Activated CD8-positive, alpha-beta memory T cell treated with anti-CD3 and anti-CD28 coated beads for 48 hours (primary cell): ENCODE measurements at places on chromosomes 4 and X.

DNA sequence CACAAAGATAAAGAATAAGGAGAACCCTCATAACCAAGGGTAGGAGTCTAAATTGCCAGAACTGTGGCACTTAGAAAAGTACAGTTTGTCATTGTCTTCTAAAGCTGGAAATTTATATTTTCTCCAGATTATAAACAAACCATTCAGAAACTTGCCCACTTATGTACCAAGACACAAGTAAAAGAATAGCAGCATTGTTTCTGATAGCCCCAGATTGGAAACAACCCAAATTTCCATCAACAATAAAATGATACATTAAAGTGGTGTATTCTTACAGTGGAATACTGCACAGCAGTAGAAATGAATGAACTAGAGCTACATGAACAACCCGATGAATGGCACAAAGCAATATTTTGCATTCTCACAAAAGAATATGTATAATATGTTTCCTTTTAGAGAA lies 63.1 kb upstream of the PDHA1 start:
- DNase-seq: no peak

GRCh38 chr4:76950956-76951671 lies 1.6 kb downstream of the SEPTIN11 start:
- DNase-seq: no peak

GRCh38 chrX:74421740-74422352 lies 553 bp downstream of the SLC16A2 start:
- DNase-seq: no peak

DNA sequence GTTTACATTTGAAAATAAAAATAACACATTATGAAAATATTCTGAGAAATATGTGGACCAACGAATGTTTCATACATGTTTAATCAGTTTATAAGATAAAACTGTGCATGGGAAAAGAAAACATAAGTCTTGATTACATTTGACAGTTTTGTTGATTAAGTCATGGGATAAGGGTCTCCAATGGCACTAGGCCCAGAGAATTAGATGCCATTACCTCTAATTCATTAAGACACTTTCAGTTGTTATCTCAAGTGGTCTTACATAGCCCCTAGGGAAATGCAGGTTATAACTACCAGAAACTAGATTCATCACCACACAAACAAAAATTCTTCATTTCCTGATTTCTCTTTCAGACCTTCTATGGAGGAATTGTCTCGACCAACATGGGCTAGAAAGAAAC lies 300.8 kb downstream of the PCDH7 start:
- no peak for DNase-seq

- DNase-seq: no peak
These were observed 580 bp upstream of the PLS3 start for GRCh38 chrX:115560211-115560977.

- no peak for DNase-seq
These were observed 19.9 kb downstream of the GPKOW start for GRCh38 chrX:49103637-49104036.

- DNase-seq: no peak
These were observed 161.3 kb upstream of the USP38 start for GRCh38 chr4:143023239-143023918.

DNA sequence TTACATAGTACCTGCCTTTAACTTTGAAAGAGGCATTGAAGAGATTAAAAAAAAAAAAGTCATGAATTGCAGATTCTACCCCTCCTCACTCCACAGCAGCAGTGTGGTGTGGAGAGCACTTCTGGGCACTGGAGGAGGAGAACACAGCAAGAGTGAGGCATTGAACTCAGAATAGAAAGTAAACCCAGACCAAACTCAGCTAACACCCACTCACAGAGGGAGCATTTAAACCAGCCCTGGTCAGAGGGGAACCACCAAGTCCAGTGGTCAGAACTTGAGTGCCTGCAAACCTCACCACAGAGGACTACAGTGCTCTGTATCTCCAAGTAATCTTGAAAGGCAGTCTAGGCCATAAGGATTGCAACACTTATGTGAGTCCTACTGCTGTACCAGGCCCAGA lies 15.6 kb upstream of the UGT2A1 start:
- no peak for DNase-seq

DNA sequence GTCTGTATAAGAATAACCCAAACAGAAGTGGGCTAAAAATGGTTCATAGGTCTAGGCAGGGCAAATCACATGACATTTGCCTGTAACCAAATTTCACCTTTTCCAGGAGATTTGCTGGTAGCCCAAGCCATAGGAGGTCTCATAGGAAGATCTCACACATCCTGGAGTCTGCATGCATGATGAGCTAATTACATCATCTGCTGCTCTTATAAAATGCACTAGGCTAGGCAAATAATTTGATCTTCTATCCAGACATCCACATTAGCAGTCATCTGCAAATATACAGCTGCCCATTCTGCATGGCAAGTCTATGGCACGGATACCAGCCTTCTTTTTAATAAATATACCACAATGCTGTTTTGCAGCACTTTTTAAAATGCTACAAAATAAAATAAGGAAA lies 87.2 kb downstream of the MAPK10 start:
- no peak for DNase-seq

GRCh38 chrX:11611161-11611560 lies 54.6 kb downstream of the ARHGAP6 start:
- DNase-seq: no peak

GRCh38 chr4:13166214-13166613 lies 317.9 kb downstream of the RAB28 start:
- DNase-seq: no peak

GRCh38 chr4:108203377-108203776 lies 34.6 kb upstream of the LEF1 start:
- DNase-seq: no peak

GRCh38 chr4:166501941-166502382 lies 628.9 kb downstream of the TLL1 start:
- DNase-seq: no peak

DNA sequence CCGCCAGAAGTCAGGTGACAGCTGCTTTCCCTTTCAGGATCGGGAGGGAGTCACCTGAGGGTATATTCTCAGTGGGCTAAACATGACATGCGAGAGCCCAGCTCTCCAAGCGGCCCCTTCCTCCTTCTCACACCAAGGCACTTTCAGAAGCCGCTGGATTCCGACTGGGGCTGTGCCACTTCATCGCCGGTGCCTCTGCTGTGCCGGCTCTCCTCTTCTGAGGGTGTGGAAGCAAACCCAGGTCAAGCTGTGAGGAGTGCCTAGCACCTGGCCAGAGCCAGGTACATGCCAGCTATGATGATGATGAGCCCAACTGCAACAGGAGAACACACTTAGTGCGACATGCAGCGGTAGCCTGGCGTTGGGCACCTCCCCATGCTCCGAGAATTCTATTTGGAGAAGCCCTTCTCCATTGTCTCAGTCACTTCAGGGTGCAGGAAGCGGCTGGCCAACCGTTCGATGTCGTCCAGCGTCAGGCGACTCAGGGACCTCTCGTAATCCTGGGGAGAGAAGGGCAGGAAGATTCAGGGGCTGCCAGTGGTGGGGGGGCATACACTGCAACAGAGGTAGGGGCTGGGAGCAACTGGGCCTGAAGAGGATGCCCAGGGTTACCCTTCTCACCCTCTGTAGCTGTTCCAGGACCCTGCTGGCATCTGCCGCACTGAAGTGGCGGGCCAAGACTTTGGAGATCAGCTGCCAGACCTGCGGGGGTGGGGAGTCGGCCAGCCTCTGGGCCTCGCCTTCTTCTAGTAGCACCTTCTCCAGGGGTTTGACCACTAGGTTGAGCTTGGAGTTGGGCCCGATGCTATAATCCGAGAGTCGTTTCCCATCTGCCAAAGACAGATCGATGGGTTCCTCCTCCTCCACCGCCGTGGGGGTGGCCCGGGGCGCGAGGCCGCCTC lies 1.0 kb downstream of the UBL4A start:
- DNase-seq: no peak

DNA sequence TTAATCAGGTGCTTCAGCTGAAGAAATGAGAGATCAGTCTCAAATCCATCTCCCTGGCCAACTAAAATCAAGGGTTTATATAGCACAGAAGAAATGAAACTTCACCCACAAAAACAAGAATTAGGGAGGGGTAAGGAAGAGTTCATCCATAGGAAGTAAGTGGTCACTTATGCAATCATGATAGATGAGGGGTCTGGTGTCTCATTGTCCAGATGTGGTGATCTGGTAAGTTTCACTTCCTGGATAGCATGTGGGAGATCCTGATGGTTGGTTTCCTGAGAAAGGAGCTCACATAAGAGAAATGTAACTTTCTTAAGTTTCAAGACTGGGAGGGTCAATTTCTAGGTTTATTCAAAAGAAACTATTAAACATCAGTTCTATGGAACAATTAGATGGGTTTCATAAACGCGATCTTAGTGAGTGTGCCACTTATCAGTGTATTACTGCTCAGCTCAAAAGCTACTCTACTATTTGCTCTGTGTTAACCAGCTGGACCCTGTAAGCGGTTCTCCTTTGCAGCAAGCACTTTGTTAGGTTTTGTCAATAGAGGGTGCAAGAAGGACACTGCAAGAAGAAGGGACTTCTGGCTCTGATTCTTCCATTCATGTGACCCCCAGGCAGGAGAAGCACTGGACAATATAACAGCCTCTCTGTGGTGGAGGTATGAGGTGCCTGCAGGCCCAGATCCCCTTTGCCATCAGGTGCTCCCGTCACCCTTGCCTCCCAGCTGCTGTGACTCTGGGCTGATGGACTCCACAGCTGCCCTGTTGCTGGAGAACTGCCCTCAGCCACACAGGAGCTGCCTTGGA lies 35.4 kb upstream of the HPSE start:
- no peak for DNase-seq

- no peak for DNase-seq
These were observed 139.1 kb downstream of the COL4A6 start for GRCh38 chrX:108299101-108299591.

DNA sequence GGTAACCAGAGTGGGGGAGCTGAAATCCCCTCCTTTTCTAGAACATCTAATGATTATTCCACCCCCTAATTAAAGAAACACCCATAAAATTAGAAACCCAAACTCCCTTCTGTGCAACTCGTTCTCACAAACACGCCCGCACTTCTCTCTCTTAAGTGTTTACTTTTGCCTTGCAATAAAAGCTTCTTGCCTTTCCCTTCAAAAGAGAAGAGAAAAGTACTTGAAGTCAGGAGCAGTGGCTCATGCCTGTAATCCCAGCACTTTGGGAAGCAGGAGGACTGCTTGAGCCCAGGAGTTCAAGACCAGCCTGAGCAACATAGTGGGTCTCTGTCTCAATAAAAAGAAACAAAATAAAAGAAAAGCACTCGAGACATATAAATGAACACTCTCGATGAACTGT lies 3.6 kb upstream of the GPR173 start:
- DNase-seq: no peak

DNA sequence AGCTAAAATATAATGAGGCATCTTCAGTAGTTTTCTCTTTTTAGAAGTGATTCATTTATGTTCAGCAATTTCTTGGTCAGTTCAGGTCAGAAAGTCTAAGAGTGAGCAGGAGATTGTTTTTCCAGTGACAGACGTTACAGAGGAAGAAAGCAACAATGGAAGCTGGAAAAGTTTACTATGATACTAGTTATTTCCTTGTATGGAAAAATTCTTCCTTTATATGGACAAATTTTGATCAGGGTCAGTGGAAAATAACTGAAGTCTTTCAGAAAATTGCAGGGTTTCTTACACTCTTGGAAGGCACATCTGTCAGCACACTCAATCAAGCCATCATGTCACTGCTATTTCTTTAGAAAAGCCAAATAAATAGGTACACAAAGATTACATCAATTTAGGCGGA lies 1120.7 kb downstream of the FAT4 start:
- no peak for DNase-seq

GRCh38 chrX:44040406-44040805 lies 67.2 kb upstream of the NDP start:
- DNase-seq: no peak

DNA sequence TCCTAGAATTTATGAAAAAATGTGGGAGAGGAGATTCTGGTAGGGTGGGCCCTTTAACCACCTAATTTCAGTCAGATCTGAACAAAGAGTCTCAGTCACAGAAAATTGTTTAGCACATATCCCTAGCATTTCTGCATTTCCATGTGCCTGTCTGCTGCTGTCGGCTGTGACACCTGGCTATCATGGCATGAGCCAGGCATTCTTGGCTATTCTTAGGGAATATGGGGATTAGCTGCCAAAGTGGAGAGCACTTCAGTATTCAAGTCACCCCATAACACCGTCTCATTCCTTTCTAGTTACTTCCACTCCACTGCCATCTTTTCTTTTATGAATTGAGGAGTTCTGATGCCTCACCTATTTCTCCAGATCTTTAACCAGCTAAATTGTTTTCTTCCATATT lies 211.5 kb downstream of the FRAS1 start:
- no peak for DNase-seq

DNA sequence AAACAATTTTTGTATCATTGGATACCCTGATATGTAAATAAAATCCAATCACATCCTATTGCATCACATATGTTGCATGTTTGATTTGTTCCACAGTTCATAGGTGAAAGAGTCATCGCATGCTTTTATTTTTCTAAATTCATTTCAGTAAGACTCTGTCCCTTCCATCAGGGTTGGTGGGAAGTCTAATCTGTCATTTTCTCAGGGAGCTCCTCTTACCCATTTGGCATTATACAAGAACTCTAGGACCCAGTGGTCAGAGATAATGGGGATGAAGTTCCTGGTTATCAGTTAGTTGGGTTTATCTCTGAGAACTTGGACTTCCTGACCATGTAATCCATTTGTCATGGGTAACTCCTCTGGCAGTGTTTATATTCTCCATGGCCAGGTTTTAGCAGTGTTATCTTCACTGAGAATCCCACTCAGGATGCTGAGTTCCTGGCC lies 227.1 kb upstream of the JADE1 start:
- no peak for DNase-seq

GRCh38 chrX:15507005-15507404 lies 6.4 kb downstream of the BMX start:
- DNase-seq: no peak

DNA sequence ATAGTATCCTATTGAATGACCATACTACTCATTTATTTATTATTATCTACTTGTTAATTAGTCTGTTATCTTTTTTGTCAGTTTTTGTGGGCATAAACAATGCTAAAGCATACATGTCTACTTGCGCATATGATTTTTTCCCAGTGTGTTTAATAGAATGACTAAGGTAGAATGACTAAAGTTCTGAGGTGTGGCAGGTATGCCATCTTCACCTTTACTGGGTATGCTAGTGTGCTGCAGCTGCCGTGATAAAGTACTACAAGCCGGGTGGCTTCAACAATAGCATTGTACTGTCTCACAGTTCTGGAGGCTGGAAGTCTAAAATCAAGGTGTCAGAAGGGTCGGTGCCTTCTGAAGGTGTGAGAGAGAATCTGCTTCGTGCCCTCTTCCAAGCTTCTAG lies 19.2 kb downstream of the CD38 start:
- no peak for DNase-seq

DNA sequence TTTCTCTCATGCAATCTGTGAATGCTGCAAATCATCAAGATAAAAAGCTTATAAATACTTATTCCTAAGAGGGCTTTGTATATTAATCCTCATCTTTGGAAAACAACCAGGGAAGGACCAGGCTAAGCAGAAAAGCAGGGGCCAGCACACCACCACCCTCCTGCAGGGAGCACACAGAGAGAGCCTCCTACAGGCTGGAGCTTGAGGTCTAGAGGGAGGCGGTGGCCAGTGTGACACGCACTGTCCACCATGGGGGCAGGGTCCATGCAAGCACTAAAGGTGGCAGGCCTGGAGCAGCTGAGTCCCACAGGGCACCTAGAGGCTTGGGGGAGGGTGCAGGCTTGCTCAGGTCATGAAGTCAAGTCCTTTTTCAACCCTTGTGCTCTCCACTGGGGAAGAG lies 236.9 kb downstream of the TACR3 start:
- DNase-seq: no peak

- no peak for DNase-seq
These were observed 40.6 kb downstream of the GUCY2F start for GRCh38 chrX:109441266-109441665.

- DNase-seq: no peak
These were observed 348.5 kb downstream of the INPP4B start for GRCh38 chr4:142497606-142498005.

GRCh38 chr4:84496706-84497503 lies 2.2 kb downstream of the NKX6-1 start:
- no peak for DNase-seq
